ENCODE measurements at places on chromosomes 7 and 10.

- DNase-seq = no peak
These were observed 96.6 kb upstream of the TMEM196 start for GRCh38 chr7:19869979-19870378.

DNA sequence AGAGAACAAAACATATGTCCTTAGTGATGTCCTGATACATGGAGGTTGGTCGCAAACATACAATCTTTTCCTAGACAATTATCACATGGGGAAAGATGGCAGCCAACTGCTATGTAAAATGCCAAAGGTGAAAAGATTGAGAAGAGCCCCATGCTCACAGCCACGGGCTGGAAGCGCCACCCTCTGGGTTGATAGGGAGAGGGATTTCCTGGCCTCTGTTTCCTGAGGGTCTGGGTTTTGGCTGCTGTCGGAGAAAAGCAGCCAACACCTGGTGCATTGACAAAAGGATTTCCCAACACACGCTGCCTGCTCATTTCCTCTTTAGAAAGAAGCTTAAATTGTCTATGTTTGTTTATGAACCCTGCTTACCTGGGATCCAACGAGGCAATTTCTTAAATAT lies 43.8 kb downstream of the ITIH5 start:
- no peak for DNase-seq

GRCh38 chr10:33901166-33901565 lies 566.7 kb upstream of the NRP1 start:
- DNase-seq = no peak

- no peak for DNase-seq
These were observed 581.7 kb upstream of the TEX47 start for GRCh38 chr7:89377219-89377618.

DNA sequence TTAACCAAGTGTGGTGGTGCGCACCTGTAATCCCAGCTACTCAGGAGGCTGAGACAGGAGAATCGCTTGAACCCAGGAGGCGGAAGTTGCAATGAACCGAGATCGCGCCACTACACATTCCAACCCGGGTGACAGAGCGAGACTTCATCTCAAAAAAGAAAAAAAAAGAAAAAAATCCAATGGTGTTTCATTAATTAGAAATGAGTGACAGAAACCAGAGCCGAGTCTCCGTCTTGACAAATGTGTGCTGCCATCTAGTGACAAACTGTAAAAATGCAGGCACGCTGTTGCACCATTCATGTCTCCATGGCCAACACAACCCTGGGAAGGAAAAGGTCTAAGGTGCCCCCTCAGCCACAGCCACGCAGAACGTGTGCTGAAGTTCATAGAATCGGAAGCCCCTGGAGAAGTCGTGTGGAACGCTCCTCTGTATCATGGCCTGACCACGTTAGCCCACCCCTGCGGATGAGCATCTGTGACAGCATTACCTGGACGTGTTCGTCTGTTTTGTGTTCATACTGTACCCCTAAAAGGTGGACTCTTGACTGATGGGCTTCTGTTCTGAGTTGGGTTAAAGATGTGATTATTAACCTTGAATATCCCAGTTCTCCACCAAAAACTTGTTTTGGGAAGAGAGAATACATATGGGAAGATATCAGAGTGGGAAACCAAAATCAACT lies 94.9 kb downstream of the LYZL2 start:
- peak; percentile 63 for DNase-seq

- DNase-seq = no peak
These were observed 158.9 kb downstream of the MLLT10 start for GRCh38 chr10:21692916-21693315.

- peak; percentile 55 for DNase-seq
These were observed at the start of gene CXCL12 for GRCh38 chr10:44385026-44385695. TSS of gene CXCL12 (minus strand) at chr10:44385097. CDS start at chr10:44385005, 92 bp downstream.

GRCh38 chr10:105592468-105592867 lies 951.4 kb downstream of the SORCS3 start:
- DNase-seq = no peak

GRCh38 chr10:22742678-22743077 lies 28.3 kb upstream of the PIP4K2A start:
- DNase-seq = no peak

DNA sequence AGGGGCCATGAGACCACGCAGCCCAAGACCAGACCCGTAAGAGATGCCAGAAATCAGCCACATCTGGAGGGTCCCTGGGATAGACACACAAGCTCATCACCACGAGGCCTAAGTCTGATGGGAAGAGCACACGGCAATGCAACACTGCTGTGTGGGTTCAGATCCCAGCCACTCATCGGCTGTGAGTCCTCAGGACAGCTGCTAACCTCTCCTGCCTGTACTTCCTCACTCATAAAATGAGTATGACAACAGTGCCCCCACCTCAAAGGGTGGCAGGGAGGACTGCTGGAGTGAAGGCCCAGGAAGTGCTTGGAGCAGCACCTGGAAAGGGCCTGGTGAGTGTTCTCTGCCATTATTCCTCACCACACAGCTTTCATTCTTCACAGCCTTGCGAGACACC lies 60.9 kb downstream of the MAD1L1 start:
- no peak for DNase-seq

DNA sequence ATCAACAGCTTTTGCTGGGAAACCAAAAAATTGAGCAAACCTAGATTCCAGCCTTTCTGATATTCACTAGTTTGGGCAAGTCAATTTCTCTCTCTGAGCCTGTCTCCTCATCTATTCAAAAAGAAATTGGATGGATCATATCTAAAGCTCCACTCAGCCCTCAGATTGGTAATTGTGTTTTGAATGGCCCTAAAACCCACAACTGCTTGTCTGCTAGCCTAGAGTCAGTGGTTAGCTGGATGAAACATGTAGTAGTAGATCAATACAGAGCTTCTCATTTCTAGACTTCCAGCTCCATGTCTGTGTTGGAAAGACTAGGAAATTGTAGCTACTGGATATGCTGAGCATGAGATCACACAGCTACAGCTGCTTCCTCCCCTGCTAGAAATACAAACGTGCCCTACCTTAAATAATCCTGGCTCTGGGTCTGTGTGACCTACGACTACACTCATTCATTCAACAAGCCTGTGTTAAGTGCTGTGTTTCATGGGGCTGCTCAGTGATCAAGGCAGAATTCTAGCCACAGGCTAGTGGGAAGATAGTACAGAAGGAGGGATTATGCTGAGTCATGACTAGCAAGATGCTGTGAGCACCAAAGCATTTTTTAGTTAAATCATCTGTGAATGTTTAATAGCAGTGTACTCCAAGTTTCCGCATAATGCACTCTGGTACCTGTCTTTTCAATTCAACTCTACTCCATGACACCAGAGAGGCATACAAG lies 15.7 kb downstream of the DNTT start:
- no peak for DNase-seq

- DNase-seq = no peak
These were observed 8.7 kb upstream of the LRRTM3 start for GRCh38 chr10:66917104-66917503.

GRCh38 chr7:107253599-107253998 lies 84.8 kb downstream of the HBP1 start:
- DNase-seq = no peak

- no peak for DNase-seq
These were observed 22.7 kb downstream of the EBF3 start for GRCh38 chr10:129941199-129942018.

- DNase-seq = no peak
These were observed 247.6 kb upstream of the HGF start for GRCh38 chr7:82017334-82017943.
